DND-41 (cell line): ENCODE measurements at places on chromosomes 4 and X.

GRCh38 chrX:29136904-29137303 is 549.7 kb downstream of the IL1RAPL1 start:
- no peak for DNase-seq

- no peak for DNase-seq
These were observed 115.6 kb downstream of the ARAP2 start for GRCh38 chr4:36128689-36129088.

DNA sequence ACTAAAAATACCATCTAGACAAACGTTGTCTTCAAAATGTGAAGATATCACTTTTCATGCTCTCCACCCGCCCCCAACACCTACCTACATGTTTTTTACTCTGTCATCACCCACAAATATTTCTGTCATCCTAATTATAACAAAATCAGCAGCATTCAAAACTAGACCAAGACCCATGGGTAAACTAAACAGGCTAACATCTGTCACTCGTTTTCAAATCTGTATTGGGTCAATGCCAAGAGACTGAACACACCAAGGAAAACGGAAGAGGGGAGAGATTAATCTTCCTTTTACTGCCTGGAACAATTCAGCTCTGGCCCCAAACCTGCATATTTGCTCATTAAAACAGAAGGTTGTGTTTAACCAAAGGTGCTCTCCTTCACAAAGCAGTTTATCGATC is 17.5 kb downstream of the FAM184B start:
- DNase-seq: no peak

DNA sequence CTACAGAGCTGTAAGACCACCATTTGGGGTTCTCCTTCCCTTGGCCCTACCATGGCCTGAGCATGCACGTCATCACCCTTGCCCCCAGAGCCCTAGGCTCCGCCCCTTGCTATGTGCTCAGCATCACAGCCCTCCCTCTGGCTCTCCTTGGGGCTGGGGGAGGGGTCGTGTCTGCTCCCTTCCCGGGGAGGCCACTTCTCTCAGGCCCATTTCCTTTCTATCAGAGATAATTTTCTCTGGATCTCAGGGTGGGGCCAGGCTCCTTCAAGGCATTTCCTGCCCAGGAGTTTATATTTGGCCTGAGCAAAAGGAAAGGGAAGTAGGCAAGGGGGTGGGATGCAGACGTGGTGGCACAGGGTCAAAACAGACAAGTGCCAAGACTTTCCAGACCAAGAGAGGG is 55.9 kb downstream of the STARD8 start:
- DNase-seq: no peak

DNA sequence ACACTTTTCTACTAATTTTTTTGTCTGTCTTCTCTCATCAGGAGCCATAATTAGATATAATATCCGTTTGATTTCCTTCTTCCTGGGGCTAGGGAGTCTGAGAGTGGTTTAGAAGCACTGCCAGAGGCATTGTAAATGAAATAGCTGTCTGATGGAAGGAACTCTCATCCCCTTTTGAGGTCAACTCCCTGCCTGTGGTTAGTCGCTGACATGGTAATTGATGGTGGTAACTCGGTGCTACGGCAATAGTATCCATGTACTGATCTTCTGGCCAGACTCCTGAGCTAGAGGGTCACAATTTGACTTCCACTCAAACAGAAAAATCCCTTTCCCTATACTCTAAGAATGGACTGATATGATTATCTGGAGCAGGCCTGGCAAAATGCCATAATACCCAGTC is 108.1 kb upstream of the TRPC5 start:
- no peak for DNase-seq

DNA sequence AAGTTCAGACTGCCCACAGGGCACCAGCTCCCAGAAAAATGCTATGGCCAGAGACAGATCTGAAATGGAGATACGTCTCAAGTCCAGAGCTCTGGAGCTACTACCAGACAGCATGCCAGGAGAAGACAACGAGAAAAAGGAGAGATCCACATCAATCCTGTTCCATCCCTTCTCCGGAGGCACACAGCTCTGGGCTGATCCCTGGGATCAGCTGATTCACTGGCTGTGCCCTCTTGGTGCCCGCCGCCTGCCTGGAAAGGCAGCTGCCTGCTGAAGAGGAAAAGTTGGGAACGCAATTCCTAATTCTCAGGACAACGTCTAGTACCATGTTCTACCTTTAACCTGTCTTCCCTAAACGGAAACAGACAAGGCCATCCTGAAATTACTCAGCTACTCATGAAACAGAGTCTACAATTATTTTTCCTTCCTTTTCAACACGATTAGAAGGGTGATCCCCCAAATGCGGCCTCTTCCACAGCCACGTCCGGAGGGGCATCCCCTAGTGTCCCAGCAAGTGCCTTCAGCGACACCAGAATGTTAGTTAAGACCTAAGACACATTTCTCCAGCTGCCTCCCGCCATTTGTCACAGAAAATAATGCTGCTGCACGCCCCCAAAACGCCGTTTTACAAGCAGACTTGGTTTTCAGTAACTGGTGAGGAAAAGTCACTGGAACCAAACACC is 2.4 kb downstream of the ZFYVE28 start:
- no peak for DNase-seq

DNA sequence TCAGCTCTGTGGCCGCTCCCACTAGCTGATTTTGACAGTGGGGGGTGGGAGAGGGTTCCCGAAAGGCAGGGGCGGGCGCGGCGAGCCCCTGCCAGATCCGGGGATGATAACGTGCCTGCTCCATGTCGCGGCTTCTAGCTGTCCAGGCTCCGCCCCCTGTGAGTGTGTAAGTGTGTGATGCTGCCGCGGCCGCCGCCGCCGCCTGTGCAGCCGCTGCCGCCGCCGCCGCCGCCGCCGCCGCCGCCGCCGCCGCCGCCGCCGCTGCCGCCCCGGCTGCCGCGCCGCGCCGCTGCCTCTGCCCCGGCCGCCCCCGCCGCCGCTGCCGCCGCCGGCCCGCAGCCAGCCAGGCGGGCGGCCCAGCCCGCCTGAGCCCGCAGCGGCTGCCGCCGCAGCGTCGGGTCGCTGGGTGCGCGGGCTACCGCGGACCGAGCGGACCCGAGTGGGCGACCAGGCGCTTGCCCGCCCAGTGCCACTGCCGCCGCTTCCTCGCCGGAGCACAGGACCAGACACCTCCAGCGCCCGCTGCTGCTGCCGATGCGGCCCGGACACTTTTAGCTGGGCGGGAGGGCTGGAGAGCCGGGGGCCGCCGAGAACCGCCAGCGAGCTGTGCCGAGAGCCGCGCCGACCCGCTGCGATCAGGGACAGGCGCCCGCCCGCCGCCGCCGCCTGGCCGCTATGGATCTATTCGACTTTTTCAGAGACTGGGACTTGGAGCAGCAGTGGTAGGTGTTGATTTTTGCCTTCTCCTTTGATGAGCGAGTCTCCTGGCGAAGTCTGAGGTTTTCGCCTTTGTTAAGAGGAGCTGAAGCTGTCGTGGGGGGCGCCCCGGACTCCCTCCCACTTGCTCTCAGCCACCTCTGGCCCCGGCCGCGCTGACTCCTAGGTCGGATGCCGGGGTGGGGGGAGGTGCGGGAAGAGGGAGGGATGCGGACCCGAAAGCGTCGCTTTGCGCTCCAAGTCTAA is at the start of gene AFF2:
Gene AFF2, plus strand, starts transcription at position 195 of the 963 bp plus-strand sequence. Its CDS starts 481 bp downstream, at position 676.
- DNase-seq: peak; percentile 77

GRCh38 chr4:38621831-38622230 is 42.2 kb upstream of the KLF3 start:
- no peak for DNase-seq

GRCh38 chr4:53852343-53852742 is 212.1 kb downstream of the CHIC2 start:
- no peak for DNase-seq

GRCh38 chr4:100278567-100278966 is 88.3 kb upstream of the DDIT4L start:
- DNase-seq: peak; percentile 27

GRCh38 chr4:99323756-99324155 is 2.6 kb upstream of the ADH1B start:
- no peak for DNase-seq

- DNase-seq: no peak
These were observed 22.1 kb downstream of the TNIP2 start for GRCh38 chr4:2733844-2734574.

DNA sequence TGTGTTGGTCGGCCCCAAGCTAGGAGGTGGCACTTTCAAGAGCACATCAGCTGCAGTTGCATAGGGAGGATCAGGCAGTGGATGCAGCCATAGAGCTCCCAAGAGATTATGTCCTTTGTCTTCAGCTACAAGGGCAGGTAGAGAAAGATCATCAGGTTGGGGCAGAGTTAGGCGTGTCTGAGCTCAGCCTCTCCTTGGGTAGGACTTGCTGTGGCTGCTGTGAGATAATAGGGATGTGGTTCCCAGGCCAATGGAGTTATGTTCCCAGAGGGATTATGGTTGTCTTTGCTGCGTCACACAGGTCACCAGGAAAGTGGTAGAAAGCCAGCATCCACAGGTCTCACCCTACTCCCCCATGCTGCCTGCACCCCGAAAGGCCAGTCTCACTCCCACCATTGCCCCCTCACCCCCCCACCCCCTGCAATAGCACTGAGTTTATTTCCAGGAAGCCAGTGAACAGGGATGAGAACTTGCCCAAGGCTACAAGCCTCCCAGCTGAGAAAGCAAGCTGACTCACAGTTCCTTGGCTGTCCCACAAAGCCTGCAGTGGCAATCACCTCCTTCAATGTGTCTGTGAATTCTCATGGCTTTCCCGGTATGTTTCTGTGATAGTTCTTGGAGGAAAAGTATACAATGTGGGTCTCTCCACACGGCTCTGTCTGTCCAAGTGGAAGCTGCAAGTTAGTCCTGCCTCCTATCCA is 148.4 kb downstream of the STPG2 start:
- no peak for DNase-seq

- DNase-seq: no peak
These were observed 111.6 kb upstream of the GPRIN3 start for GRCh38 chr4:89419111-89419695.

DNA sequence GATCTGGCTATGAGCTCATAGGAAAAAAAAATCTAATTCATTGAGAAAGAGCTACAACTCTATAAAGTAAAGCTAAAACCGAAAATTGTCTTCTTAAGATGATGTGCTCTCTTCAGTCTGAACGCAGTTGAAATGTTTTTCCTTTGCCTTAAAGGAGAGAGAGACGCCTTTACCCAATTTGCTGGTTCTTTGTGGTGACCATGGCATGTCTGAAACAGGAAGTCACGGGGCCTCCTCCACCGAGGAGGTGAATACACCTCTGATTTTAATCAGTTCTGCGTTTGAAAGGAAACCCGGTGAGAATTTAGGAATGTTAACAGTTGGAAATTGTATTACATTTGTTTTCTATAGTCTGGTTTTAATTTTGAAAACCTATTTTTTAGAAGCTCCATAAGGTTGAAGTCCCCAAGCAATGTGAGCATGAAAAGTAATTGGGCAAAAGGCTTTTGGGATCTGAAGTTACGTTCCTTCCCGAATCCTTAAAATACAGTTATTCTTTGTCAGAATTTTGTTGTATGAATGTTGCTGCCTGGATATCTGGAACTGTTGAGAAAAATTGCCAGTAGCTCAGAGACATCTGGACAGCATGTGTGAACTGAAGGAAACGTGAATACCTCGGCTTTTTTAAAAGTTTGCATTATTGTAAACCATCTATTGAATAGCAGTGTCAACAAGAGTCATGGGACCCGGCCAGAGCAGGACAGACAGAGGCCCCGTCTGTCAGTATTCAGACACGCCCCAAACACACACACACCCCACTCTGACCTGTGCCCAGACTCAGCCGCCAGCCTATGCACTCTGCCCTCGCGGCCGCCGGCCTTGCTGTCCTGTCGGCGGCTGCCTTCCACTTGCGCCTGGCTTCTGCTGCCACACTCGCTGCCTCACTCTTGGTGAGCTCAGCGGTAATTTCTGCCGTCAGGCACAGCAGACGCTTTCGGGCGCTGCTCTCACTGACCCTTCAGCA is 9.9 kb downstream of the PIGG start:
- no peak for DNase-seq

DNA sequence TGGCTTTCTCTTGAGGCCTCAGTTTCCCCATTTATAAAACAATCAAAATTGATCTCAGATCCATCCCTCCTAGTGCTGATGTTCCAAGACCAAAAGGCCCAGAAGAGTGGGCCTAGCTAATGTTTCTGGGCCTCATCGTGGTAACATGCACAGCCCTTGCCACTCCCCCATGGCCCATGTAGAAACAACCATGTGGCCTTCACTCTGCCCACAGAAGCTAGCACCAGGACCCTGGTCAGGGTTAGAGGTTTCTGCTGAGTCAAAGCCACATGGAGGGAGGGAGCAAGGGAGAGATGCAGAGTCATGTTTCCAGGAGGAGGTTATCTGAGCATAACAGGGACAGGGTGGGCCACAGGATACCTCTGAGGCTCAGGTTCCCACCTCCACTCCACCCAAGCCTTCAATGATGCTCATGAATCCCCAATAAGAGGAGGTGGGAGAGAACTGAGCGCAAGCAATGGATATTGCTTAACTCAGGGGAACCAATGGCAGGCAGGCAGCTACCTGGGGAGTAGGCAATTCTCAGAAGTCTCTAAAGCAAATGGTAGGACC is 16.9 kb downstream of the OTUD5 start:
- no peak for DNase-seq

DNA sequence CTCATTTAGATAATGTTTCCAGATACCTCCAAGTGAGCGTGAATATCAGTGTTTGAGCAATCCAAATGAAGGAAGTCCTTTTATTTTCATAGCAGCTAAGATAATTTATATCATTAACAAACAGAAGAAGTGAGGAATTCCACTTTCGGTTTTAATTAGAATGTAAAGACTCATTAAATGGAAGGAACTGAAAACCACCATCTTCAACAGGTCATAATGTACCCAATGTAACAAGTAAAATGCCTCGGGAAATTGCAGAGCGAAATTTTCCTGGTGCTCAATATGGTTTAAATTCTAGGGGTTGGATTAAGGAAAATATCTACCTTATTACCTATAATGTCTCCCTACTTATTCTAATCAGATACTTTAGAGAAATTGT is 33.9 kb upstream of the SLC9A7 start:
- no peak for DNase-seq

GRCh38 chr4:3712112-3712805 is 53.9 kb upstream of the ADRA2C start:
- no peak for DNase-seq

DNA sequence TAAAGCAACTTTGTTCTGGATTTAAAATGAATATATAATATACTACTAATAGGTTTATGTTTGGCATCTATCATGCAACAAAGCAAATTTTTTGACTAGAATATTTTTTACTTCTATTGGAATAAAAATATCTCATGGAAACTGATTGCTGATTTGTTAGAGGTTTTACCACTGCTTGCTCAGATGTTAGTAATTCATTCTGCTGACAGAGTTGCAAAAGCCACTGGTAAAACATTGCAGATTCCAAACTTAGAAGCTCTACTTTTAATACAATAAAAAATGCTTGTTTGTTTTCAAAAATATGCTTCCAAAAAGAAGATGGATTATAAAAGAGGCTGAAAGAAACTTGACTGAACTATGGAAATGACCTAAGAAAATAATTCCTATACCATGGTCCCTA is 795.2 kb downstream of the PCDH18 start:
- no peak for DNase-seq
